Posterior vena cava (tissue), 2 donors: ENCODE measurements at places on chromosomes 12 and 14. TPM values are rescaled to one million over a fixed set of nuclear protein-coding genes. Genes with fewer than 3 reads are reported as not detected.

- no peak for DNase-seq
Measured at GRCh38 chr12:127962303-127962702, 304.7 kb upstream of the TMEM132C start.

GRCh38 chr14:83162361-83162929, 1628.8 kb upstream of the SEL1L start:
- no peak for DNase-seq

DNA sequence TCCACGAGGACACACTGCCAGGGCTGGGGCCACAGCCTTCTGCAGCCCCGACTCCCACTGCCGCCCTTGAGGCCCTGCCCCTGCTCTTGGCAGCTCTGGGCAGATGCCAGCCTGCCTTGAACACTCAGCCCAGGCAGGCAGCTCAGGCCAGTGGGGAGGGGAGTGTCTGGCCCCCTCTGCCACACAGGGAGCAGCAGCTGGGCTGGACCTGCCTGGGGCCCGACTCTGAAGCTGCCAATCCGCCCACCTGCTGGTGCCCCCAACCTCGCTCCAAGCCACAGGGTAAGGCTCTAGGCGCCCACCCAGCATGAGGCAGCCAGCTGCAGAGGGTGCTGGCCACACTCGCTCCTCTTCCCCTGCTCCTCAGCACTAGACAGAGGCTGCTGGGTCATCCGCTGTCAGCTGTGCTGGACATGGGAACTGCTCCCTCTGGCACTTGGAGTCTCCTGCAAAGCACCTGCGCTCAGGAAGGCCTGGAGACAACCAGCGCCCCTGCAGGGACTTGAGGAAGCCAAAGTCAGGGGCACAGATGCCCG, 24.6 kb upstream of the NUDT14 start:
- DNase-seq, result no peak

Gene DPPA3
- total RNA-seq, result not detected

GRCh38 chr12:3743803-3744202, 9.1 kb downstream of the CRACR2A start:
- DNase-seq, result no peak

Gene BDKRB2
- 10.3 TPM for total RNA-seq

GRCh38 chr12:125151284-125151683, 86.0 kb downstream of the AACS start:
- DNase-seq, result no peak

Gene TAS2R9
- total RNA-seq, result not detected

DNA sequence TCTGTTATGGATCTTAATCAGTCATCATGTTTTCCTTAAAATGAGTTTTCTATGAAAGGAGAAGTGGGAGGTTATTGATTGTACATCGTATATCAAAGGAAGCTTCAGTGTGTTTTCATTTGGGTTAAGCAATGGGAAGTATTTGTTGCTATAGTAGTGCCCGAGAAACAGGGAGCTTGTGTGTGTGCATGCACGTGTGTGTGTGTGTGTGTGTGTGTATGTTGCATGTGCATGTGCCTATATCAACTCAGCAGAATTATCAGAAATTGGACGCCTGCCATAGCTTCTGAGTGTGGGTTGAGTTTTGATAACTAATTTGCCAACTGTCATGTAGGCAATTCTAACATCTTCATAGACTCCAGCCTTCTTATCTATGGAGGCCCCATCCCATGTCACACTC, 246.1 kb upstream of the CRY1 start:
- DNase-seq, result no peak

Gene TAS2R7
- total RNA-seq, result not detected

DNA sequence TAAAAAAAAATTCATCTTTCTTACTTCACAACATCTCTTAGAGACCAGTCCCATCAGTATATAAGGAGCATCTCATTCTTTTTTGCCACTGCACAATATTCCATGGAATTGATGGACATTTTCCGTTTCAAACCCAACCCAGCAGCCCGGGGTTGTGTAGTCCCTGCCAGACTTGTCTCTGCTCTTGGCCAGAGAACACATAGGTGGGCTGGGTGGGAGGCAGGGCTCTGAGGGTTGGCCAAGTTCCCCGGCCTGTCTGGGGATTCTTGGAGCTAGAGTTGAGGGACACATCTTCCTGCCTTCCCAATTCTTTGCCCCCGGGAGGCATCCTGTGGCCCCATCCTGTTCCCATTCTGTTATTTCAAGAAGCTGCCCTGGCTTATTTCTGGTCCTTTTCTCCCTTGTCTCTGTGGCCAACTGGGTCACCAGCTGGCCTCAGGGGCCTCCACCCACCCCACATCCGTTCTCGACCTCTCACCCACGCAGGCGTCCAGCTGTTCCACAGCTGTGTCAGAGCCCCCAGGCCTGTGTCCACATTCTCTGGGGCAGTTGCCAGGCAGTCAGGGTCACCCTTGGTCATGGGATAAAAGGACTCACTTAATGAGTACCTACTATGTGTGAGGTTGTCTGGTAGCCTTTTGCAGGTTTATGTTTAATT, 52.0 kb upstream of the CCDC63 start:
- no peak for DNase-seq

Gene OLR1
- 0.71 TPM for total RNA-seq

GRCh38 chr14:44271637-44272036, 235.4 kb downstream of the FSCB start:
- DNase-seq, result no peak

GRCh38 chr12:66767536-66767935, 88.7 kb upstream of the GRIP1 start:
- no peak for DNase-seq

DNA sequence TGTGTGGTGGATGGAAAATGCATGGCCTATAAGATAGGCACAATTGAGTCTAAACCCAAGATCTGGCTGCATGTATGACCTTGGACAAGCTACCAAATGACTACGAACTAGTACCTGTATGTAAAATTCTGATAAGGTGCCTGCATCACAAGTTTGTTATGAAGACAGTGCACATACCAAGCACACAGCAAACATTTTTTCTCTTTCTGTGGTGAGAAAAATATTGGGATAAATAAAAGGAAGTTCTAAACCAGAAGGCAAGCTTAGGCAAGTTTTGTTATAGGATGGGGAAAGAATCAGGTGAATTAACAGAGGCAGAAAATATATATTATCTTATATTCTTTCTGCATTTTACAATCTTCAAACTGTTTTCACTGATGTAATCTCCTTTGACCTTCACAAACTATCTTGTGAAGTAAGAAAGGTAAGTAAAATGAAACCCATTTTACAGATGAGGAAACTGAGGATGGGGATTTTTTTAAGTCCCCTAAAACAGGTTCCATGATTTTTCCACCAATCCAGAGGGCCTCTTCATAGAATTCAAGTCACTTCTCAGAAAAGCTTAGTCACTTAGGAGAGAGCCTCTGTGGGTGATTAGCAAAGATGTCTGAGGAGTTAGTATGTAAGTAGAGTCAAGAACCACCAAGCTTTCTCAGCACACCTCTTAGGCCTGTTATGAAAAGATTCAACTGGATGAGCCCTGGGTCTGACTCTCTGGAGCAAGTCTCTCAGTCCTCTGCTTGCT, 132.0 kb upstream of the RAP1B start:
- DNase-seq, result no peak

Gene TNFAIP2
- 71.4 TPM for total RNA-seq

Gene PIWIL1
- not detected for total RNA-seq

DNA sequence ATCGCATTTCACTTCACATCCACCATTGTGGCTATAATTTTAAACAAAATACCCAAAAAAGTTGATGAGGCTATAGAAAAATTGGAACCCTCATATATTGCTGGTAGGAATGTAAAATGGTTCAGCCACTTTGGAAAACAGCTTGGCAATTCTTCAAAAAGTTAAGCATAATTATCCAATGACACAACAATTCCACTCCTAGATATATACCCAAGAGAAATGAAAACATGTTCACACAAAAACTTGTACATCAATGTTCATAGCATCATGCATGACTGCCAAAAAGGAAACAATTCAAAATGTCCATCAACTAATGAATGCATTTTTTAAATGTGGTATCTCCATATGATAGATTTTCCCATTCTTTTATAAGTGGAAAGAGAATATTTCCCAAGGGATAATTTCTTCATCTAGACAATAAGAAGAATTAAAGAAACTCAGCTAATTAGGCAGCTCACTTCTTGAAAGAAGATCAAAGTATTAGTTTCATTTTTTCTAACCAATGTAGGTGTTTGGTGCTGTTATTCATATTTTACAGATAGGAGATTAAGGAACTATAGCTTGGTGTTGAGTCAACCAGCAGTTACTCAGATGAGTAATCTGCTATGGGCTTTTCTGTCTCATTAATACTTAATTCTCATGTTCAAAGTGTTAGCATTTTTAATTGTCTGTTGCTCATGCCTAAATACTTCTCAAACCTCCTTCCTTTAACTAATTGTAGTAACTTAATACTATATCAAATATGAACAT, 32.8 kb downstream of the YEATS4 start:
- no peak for DNase-seq

Gene MYH7
- total RNA-seq, result not detected

Gene MDM2
- 114 TPM for total RNA-seq

DNA sequence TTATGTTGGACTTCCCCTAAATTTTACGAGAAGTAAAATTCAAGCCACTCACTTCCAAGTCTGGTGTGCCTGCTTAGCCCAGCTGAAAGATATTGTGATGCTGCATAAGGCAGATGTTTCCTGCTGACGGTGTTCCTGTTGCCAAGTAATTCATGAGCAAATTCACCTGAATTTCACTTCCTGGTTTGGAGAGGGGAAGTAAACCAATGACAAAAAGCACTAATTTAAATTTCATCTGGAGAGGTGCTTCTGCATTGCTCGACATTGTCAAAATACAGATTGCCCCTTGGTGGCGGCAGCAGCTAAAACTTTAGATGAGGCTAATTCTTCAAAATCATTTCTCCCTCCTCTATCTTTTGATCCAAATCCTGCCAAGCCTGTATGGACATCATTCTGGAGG, 281.1 kb downstream of the AACS start:
- no peak for DNase-seq

DNA sequence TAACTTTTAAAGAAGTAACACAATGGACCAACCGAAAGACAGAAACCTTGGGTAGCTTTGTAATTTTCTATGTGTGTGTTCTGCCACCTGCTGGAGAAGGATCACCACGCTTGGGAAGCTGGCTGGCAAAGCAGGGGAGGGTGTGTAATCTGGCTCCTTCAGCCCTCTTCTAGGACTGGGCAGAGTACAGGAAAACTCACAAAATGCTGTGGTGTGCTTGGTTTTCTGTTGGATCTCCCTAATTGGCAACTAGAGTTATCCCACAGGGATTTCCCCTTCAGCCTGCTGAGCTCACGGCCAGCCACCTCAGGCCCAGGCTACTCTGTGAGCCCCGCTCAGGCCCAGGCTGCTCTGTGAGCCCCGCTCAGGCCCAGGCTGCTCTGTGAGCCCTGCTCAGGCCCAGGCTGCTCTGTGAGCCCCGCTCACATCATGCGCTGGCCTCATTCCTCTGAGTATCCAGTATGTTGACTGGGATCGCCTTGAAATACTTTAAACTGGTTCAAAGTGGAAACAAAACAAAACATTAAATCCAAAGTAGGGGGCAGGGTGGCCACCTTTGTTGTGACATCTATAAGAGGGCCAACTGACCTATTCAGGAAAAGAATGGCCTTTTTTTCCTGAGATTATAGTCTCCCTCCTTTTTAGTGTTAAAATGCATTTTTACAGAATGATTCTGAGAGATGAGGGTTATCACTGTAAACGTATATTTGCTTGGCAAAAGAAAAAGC, 52.0 kb upstream of the RNU6-8 start:
- DNase-seq, result peak; percentile 86

DNA sequence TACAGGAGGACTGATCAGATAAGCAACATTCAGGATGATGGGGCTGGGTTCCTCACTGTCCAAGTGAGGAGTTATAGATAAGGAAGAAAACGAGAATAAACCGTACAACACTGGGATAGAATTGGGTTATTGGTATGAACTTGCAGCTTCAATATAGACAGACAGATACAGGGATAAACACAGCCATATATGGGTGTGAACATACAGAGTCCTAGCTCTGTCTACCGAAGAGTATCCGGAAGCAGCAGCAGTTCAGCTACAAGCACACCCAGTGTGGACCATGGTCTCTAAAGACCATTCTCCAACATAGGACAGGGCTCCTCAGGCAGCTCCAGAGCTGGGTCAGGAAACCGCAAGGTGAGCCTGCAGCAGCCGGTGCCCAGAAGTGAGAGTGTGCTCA, 40.8 kb downstream of the CDC42BPB start:
- peak; percentile 24 for DNase-seq

Gene MUCL1
- total RNA-seq, result not detected

- no peak for DNase-seq
Measured at GRCh38 chr12:5309654-5310053, 122.3 kb upstream of the NTF3 start.

Gene BEGAIN
- 0.56 TPM for total RNA-seq

- peak; percentile 30 for DNase-seq
Measured at GRCh38 chr12:111156304-111156703, 212.6 kb downstream of the PHETA1 start.

DNA sequence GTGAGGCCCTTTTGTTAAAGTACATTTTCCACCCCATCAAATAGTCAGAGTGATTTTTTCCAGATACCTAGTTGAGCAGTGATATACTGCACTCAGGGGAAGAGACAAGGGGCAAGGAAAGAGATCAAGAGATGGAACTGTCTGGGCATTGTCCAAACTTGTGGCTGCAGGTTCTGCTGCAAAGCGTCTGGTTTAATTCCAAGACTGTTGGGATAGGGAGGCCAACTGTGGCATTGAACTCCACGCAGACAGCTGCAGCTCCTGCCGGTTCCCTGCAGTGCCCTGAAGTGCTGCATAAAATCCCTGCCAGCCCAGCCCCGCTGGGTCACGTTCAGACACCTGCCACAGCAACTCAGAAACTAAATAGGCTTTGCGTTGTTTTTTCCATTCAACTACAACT, 30.5 kb downstream of the RPH3A start:
- no peak for DNase-seq

GRCh38 chr12:49344486-49345050, 2.1 kb upstream of the DNAJC22 start:
- no peak for DNase-seq
